Lung (tissue), 17 donors: ENCODE measurements at places on chromosomes 3 and 15. TPM values are rescaled to one million over a fixed set of nuclear protein-coding genes. Genes with fewer than 3 reads are reported as not detected.

DNA sequence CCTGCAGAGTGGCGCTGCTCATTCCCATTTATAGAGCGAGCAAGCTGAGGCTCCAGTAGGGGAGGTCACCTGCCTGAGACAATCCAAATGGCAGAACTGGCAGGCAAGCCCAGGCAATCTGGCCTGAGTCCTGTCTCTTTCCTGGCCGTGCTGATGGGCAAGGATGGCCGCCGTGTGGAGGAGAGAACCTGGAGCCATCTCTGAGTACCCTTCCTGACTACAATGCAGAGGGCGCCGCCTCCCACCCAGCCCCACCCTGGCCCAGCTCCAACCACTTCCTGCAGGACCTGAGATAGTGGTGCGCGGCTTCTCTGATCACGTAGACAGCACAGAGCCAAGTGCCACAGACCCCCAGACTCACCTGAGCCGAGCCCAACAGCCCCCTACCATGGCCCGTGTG, 7.0 kb downstream of the TLR9 start:
- DNase-seq, result no peak

GRCh38 chr3:64909757-64910467, 222.1 kb upstream of the ADAMTS9 start:
- DNase-seq, result no peak

The PEX11A gene
- 7.9 TPM for total RNA-seq

The TGM5 gene
- total RNA-seq, result not detected

DNA sequence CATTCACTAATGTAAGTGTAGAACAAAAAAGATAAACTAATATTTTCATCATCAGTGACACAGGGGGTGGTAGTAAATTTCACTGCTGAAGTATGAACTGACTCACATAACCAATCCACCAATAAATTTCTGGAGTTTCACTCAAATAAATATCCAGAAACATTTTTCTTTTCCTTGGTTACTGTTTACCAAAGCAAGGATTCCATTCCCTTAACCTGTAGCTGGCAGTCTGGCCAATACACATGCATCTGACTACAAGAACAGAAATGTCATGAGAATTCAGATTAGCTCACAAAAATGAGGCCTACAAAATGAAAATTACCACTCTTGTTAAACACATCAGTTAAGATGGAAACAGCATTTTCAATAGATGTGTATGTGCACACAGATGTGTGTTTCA, 80.3 kb downstream of the STAG1 start:
- no peak for DNase-seq

DNA sequence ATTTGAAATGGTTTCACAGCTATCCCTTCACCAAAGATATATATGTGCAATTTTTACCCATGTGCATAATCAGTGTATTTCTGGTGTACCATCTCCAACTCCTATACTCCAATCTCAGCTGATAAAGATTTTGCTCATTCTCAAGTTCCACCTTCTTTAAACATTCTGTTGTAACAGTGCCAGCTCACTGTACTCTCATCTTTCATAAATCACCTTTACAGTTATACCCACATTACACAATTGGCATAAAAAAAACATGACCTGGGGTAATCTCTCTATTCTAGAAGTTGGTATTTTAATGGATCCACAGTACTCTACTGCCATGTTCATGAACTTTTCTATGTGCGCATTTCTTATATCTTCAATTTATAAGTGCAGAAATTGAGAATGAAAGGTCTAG, 339.9 kb upstream of the DPH6 start:
- no peak for DNase-seq

DNA sequence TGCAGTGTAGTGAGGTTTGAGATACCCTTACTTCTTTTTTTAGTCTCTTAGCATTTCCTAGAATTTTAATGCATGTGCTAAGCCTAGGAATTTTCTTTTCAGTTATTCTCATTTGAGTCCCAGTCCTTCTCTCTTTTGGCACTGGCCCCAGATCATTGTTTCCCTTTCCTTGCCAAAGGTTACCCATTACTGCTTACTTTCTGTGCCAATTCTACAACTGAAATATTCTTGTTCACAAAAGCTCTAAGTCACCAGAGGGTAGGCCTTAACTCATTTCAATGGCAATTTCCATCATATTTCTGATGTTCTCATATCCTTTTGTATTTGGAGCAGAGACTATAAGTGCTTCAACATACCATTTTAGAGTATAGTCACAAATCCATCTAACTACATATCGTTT, 199.6 kb upstream of the CBLB start:
- DNase-seq, result peak; percentile 18

The ANKRD34C gene
- not detected for total RNA-seq

The TM6SF1 gene
- 4.3 TPM for total RNA-seq

DNA sequence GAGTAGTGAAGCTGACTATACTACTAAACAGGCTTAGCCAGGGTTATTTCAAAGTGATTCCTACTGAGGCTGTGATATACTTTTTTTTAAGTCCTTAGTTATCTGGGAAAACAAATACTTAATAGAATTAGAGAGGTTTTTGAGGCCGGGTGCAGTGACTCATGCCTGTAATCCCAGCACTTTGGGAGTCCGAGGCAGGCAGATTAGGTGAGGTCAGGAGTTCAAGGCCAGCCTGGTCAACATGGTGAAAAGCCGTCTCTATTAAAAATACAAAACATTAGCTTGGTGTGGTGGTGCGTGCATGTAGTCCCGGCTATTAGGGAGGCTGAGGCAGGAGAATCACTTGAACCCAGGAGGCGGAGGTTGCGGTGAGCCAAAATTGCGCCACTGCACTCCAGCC, 34.2 kb downstream of the PRTG start:
- DNase-seq, result no peak

- no peak for DNase-seq
Observed at GRCh38 chr3:13047296-13048165, 25.7 kb downstream of the IQSEC1 start.

The LRRC34 gene
- 9.1 TPM for total RNA-seq

The USP50 gene
- total RNA-seq, result 0.34 TPM

The GRIP2 gene
- total RNA-seq, result 1.1 TPM

The MKRN2 gene
- total RNA-seq, result 26.4 TPM

DNA sequence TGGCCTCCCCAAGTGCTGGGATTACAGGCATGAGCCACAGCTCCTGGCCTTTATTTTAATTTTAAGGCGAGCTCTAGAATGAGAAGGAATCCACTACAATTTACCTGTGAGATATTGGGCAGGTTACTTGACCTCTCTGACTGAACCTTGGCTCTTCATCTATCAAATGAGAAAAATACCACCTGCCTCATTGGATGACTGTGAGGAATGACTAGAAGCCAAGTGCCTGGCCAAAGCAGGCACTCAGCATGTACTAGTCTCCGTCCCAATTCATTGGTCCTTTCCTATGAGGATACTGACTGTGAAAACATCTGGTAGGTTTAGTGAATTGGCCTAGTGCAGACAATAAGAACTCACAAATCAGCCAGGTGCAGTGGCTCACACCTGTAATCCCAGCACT, 38.5 kb upstream of the OSBPL11 start:
- DNase-seq, result no peak

The SPINK8 gene
- not detected for total RNA-seq

- DNase-seq, result no peak
Observed at GRCh38 chr3:108897883-108898282, 55.8 kb downstream of the GUCA1C start.

GRCh38 chr3:50162034-50162883, 7.1 kb downstream of the SEMA3F start:
- no peak for DNase-seq

GRCh38 chr3:127473244-127474024, 117.1 kb downstream of the TPRA1 start:
- DNase-seq, result no peak

- DNase-seq, result peak; percentile 86
Observed at GRCh38 chr3:32420126-32421038, 28.7 kb downstream of the CMTM7 start.

GRCh38 chr3:150771600-150771999, 8.6 kb upstream of the SIAH2 start:
- no peak for DNase-seq

DNA sequence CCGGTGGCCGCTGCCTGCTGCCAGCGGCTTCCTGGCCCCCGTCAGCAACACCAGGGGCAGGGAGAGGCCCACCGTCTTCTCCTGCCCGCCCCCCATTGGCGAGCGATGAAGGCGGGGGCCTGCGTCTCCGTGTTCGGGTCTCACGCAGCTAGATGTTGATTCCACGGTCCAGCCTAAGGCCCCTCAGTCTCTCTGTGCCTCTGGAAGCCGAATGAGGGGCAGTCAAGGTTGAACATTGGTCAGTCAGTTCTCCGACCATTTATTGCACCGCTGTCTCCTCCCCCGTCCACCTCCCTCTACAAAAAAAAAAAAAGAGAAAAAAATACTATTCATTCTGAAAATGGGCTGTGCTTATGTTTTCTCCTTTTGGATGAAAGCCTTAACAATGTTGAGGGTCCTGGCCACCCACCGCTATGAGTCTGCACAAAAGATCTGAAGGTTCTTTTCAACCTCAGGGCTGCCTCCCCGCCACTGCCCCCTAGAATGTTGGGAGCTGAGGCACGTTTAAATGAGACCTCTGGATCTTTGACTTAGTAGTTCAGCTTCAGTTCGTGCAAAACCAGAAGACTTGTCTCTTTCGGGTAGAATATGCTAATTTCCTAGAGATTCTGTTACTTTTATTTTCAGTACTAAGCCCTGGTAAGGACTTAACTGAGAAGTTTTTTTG, 736 bp downstream of the IREB2 start:
- DNase-seq, result peak; percentile 55

DNA sequence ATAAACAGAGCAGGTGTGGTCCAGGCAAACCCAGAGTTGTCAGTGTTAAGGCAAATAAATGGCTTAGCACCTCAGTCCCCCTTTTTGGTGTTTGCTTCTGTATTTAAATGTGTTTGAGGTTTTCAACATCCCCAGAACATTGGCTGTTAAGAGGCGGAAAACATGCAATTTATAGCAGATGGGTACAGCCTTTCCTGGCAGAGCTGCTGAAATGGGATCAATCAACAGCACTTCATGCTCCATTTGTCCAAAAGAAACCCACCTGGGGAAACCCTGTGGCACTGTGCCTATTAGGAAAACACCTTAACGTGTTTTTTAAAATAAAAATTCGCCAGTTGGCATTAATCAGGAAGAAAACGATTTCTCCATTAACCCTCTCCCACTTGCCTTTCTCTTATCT, 135.4 kb downstream of the MCTP2 start:
- no peak for DNase-seq

DNA sequence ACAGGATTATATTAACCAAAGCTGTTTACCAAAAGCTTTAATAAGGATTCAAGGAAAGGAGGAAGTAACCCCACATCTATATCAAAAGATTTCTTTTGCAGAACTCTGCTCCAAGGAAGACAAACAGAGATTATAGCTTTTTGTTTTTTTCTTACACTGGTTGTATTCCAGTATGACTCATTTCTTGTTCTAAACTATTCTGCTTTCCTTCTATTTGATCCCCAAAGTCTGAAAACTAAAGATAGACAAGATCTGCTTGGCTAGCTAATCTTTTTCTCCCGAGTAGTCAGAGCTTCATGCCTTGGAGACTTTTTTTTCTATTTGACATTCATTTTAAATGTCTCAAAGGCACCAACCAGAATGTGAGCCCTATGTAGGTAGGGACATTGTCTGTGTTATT, 36.8 kb upstream of the FRMD5 start:
- DNase-seq, result no peak

The ACP3 gene
- 66.4 TPM for total RNA-seq
